ENCODE measurements at places on chromosomes 11 and 22.

- DNase-seq: no peak
These were observed 173.4 kb upstream of the TTC12 start for GRCh38 chr11:113141010-113141409.

DNA sequence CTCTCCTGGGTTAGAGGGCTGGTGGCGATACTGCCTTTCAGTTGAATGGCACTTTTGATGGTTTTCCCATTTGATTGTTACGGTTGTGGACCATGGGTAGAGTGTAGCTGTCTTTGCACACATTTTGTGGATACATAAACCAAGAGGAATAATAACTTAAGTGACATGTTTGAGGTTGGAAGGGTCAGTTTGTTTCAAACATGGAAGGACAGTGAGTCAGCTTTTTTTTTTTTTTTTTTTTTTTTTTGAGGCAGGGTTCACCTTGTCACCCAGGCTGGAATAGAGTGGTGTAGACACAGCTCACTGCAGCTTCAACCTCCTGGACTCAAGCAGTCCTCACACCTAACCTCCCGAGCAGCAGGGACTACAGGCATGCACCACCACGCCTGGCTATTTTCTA is 41.1 kb downstream of the PPFIA1 start:
- no peak for DNase-seq

DNA sequence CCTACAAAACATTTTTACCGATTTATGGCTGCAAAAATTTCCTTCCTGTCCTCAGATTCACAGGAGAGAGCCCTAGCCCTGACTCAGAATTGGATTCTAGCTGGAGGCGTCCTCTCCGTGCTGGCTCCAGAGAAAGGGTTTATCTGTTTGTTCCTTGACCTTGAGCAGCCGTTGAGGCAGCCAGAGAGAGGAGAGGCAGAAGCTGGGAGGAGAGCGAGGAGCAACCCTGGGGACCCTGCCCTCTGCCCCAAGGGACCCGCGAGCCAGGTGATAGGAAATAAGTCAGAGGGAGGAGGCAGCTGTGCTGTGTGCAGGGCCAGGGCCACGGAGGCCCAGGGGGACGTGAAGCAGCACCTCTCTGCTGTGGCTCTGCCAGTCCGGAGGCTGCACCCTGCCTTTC is 75.6 kb downstream of the IGLL1 start:
- DNase-seq: no peak

- peak; percentile 73 for DNase-seq
These were observed 3.5 kb downstream of the PHLDB1 start for GRCh38 chr11:118610773-118611432.

GRCh38 chr11:14242187-14242586 is 116.8 kb downstream of the RRAS2 start:
- no peak for DNase-seq

DNA sequence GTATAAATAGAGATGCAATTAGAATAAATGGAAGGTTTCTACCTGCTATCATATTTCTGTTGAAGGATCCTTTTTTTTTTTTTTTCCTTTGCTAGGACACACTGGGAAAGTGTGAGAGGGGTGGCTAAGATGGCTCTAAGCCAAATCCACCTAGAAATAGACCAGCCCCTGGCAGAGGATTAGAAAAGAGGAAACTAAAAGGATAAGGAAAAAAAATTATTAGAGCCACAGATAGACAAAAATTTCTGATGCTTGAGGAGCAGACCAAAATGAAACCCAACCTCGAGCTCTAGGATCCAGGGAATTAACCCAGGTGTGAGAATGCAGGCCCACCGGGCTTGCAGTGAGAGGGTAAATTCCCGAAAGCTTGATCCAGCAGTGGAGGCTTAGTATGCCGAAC is 262.3 kb downstream of the CADM1 start:
- no peak for DNase-seq

- peak; percentile 42 for DNase-seq
These were observed 253.7 kb upstream of the CHORDC1 start for GRCh38 chr11:90476442-90477007.

DNA sequence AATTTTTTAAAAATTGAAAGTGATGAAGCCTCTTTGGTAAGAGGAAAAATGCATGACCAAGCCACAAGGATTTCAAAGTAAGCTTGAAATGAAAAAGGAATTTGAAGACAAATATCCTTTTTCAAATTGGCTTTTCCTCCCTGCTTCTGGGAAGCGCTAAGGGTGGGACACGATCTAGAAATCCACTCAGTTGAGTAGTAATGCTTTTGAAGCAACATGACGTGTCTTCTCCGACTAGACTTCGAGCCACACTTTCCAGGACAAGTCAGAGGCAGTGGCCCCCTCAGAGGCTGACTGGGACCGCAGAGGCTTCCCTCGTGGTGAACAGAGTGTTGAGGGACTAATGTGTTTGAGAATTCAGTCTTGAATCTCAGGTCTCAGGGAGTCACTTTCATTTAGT is 39.8 kb downstream of the KREMEN1 start:
- DNase-seq: no peak

DNA sequence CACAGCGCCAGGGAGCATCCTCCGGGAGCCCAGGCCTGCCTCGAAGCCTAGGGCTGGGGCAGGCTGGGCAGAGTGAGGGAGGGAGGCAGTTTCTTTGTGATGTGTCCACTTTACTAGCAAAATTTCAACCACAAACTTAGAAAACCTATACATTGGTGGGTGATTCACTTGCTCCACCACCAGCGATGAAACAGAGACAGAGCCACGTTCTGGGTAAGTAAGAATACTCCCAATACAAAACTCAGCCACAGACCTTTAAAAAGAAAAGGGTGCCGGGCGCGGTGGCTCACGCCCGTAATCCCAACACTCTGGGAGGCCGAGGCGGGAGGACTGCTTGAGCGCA is 22.3 kb downstream of the CDKN1C start:
- no peak for DNase-seq
